ENCODE measurements at places on chromosomes 7 and 10.

DNA sequence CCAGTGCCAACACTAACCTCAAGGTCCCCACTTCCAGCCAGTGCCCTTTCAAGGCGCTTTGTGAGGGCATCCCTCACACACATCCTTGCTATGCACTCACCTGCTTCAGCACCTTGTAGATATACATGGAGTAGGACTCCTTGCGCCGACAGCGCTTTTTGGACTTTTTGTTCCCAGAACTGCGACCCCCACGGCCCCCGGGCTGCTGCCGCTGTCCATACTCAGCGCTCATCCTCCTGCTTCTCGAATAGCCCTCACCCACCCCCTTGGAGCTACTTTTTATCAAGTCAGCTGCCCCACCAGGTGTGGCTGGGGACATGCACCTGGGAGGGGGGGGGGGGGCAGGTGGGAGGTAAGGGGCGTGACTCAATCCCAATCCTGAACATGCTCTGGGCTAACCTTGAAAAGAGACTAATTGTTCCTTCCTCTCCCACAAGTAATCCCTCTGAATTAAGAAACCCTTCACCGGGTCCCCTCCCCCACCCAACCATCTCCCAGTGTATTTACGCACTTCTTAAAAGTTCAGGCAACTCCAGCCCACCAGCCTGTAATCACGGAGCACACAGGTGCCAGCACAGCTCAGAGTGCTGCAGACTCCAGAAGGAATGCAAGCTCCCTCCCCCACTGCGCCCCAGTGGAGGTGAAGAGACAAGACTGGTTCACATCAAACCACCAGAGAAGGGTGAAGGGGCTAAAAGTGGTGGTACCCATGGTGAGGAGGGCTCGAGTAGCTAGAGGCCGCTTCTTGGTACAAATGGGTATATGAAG is at the start of gene H2BK1:
Gene H2BK1, minus strand, starts transcription at position 402 of the 768 bp plus-strand sequence. Its CDS starts 170 bp downstream, at position 232.
- no peak for DNase-seq

GRCh38 chr7:19575909-19576557 is 132.8 kb downstream of the POLR1F start:
- DNase-seq: no peak

DNA sequence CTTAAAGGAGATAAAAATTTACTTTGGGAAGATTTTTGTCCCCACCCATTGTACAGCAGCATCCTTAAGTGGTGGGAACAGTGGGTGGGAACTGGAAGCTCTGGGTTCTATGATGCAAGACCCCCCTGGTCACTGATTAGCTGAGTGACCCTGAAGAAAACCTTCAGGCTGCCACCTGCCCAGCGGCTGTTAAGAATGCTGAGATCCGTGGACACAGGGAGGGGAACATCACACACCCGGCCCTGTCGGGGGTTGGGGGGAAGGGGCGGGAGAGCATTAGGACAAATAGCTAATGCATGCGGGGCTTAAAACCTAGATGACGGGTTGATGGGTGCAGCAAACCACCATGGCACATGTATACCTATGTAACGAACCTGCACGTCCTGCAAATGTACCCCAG is 14.5 kb downstream of the CARD11 start:
- DNase-seq: no peak

GRCh38 chr7:46283852-46284251 is 362.8 kb upstream of the IGFBP3 start:
- DNase-seq: no peak

- DNase-seq: no peak
Measured at GRCh38 chr7:82625377-82625776, 181.8 kb upstream of the CACNA2D1 start.

GRCh38 chr10:24251547-24251946 is 42.6 kb downstream of the KIAA1217 start:
- no peak for DNase-seq

GRCh38 chr7:135711139-135711469 is 16.9 kb downstream of the SLC13A4 start:
- no peak for DNase-seq
